ENCODE measurements at places on chromosomes 7 and 10.

- DNase-seq = peak; percentile 24
Measured at GRCh38 chr10:84205049-84205852, 10.9 kb downstream of the CDHR1 start.

- DNase-seq = no peak
Measured at GRCh38 chr7:48158404-48158803, 12.9 kb upstream of the ABCA13 start.

DNA sequence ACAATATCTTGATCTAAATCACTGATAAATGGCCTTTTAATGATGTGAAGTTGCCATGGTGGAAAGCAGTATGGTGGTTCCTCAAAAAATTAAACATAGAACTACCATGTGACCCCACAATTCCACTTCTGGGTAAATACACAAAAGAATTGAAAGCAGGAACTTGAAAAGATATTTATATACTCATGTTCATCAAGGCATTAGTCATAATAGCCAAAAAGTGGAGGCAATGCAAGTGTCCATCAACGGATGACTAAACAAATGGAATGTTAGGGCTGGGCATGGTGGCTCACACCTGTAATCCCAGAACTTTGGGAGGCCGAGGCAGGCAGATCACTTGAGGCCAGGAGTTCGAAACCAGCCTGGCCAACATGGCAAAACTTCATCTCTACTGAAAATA is 2.0 kb upstream of the DNAJC12 start:
- no peak for DNase-seq

DNA sequence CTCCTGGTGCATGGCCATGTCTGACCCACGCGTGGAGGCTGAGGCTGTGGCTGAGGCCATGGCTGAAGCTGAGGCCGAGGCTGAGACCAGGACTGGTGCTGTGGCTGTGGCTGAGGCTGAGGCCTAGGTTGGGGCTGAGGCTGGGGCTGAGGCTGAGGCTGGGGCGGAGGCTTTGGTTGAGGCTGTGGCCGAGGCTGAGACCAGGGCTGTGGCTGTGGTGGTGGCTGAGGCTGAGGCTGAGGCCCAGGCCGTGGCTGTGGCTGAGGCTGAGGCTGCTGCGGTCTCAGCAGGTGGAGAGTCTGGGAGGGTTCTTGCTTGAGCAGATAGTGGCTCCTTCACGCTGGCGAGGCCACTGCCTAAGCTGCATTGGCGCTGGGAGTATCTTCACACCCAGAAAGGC is 76.4 kb downstream of the WDR37 start:
- no peak for DNase-seq

GRCh38 chr10:11682851-11683250 is 59.3 kb upstream of the ECHDC3 start:
- DNase-seq = no peak

- no peak for DNase-seq
Measured at GRCh38 chr7:120404042-120404441, 131.1 kb downstream of the KCND2 start.

GRCh38 chr10:3776796-3777571 is 8.0 kb downstream of the KLF6 start:
- DNase-seq = no peak

DNA sequence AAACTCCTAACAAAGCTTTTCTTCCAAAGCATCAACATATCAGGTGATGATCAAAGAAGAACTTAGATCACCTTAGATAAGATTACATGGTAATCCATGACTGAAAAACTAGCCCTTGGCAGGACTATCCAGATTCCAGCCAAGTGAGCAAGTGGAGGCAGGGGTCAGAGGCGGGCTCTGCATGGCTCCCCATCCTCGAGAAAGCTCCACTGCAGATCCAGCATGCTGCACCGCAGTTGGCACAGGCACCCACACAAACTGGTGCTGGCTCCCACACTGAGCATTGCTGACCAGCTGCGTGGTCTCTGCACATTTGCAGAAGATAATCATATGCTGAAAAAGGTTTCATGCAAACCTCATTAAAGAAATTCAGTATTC is 10.1 kb downstream of the PSAP start:
- DNase-seq = no peak

- DNase-seq = no peak
Measured at GRCh38 chr10:117241541-117242462, 888 bp downstream of the SLC18A2 start.

DNA sequence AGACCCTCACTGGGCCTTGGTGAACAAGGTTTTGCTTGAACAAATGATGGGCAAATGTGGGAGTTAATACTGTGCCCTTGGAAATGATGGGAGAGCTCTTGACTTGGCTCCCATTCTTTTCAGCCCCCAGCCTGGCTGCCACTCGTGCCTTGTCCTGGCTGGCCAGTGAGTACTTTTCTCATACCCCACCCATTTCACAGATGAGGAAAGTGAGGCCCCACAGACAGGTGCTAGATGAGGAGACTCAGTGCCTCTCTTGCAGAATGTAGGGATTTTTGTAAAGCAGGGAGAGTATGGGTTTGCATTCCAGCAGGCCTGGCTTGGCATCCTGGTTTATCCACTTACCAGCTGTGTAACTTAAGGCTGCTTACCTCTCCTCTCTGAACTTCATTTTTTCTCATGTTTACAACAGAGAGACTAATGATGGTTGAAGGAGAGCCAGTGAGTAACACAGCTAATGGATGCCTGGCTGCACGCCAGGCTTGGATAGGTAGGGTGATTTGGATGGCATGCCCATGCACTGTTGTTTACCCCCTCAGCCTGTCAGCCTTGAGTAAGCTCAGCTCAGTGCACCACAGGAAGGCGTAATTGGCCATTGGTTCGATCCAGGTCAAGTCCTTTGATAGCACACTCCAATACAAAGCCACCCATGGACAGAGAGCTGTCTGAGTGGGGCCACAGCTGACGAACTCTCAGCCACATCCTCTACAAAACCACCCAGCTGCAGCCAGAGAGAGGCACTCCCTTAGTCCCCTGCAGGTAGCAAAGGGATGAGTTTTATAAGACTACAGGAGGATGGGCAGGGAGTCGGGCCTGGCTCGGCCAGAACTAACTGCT is 436.8 kb downstream of the RPS24 start:
- no peak for DNase-seq

DNA sequence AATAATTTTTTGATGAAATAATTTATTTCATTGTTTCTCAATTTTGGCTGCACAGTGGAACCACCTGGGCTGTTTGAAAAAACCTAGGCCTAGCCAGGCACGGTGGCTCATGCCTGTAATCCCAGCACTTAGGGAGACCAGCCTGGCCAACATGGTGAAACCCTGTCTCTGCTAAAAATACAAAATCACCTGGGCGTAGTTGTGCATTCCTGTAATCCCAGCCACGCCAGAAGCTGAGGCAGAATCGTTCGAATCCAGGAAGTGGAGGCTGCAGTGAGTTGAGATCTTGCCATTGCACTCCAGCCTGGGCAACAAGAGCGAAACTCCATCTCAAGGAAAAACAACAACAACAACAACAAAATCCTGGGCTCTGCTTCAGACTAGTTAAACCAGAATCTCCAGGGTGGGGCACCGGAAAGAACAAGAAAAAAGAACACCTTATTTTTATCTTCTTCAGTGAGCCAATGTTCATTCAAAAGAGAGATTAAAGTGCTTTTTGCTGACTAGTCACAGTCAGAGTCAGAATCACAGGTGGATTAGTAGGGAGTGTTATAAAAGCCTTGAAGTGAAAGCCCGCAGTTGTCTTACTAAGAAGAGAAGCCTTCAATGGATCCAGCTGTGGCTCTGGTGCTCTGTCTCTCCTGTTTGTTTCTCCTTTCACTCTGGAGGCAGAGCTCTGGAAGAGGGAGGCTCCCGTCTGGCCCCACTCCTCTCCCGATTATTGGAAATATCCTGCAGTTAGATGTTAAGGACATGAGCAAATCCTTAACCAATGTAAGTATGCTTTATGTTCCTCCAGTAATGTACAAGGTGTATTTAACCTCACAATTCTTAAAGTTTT is at the start of gene CYP2C18:
CYP2C18 (plus strand) TSS at position 516 of the 841 bp plus-strand sequence; CDS start at position 607, 91 bp downstream.
- DNase-seq = no peak

Measured in activated T-helper 1 cell treated with anti-CD3 and anti-CD28 coated beads, Interleukin-2, amount 50 U/mL, for 16 hours (primary cell).